ENCODE measurements at places on chromosomes 1 and 21. TPM values are rescaled to one million over a fixed set of nuclear protein-coding genes. Genes with fewer than 3 reads are reported as not detected.

Gene DNASE2B
- total RNA-seq, result not detected

DNA sequence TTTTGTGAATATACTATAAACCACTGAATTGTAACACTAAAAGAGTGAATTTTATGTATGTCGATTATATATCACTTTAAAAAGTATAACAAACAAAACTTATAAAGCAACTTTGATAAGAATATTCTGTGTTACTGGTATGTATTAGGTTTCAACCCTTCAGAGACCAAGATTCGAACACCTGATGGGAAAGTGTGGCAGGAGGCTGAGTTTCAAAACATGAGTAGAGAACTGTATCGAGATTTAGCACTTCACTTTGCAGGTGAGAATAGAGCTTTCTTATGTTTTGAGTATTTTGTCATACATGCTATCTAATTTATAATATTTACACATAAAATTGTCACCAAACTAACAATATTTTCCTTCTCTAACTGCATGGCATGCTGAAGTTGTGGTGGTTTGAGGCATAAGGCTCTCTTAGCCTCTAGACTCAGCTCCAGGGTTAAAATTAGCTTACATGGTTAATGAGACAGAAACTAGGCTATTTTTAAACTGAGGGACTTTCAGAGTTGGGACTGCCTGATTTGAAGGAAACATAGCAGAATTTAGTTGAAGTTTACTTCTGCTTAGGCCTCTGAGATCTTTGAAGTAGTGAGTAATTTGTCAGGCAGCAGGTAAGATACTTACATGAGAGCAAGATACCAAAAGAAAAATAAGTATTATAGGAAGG is 48.6 kb downstream of the CEP350 start:
- H3K27me3 ChIP-seq, result no peaks in the 10 kb centered on the region
- no peak overlapping the region for H3K4me3 ChIP-seq
- H3K36me3 ChIP-seq, result no peaks in the 10 kb centered on the region
- no peak overlapping the region for H3K27ac ChIP-seq

GRCh38 chr1:17507915-17508314 is 31.6 kb upstream of the ARHGEF10L start:
- H3K4me3 ChIP-seq, result no peak overlapping the region
- no peaks in the 10 kb centered on the region for H3K27me3 ChIP-seq
- H3K4me1 ChIP-seq, result peaks cover 4% of the 10 kb centered on the region
- no peak overlapping the region for H3K27ac ChIP-seq
- DNase-seq, result no peak

- peaks cover 30% of the 10 kb centered on the region for H3K4me1 ChIP-seq
- H3K27me3 ChIP-seq, result no peaks in the 10 kb centered on the region
- no peak for DNase-seq
These were observed 396 bp downstream of the ATP5PB start for GRCh38 chr1:111449703-111450017.

- DNase-seq, result no peak
- no peak overlapping the region for H3K27ac ChIP-seq
- no peaks in the 10 kb centered on the region for H3K27me3 ChIP-seq
- no peaks in the 10 kb centered on the region for H3K36me3 ChIP-seq
These were observed 27.5 kb downstream of the LRRC8C start for GRCh38 chr1:89660224-89661061.

GRCh38 chr1:205344066-205344928 is 12.4 kb downstream of the KLHDC8A start:
- H3K4me3 ChIP-seq, result peak overlapping the region; percentile 40
- H3K36me3 ChIP-seq, result no peaks in the 10 kb centered on the region
- H3K27ac ChIP-seq, result no peak overlapping the region
- peaks cover 16% of the 10 kb centered on the region for H3K4me1 ChIP-seq
- no peaks in the 10 kb centered on the region for H3K27me3 ChIP-seq

DNA sequence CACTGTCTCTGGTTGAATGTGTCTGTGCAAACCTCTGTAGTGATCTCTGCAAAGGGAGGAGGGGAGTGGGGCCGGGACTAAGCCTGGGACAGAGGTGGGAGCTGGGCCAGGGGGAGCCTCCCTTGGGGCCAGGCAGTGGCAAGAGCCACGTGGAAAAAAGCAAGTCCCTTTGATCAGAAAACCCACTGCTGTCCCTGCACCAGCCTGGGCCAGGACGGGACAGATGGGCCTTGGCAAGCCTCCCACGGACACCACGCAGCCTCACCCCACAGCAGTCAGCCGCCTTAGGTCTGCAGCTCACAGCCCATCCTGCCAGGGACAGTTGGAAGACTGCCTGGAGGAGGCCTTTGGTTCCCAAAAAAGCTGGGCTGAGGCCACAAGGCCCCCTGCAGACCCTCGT is 11.7 kb upstream of the TRAPPC10 start:
- H3K4me3 ChIP-seq, result no peak overlapping the region
- no peak for DNase-seq
- H3K36me3 ChIP-seq, result no peaks in the 10 kb centered on the region
- H3K27me3 ChIP-seq, result no peaks in the 10 kb centered on the region

DNA sequence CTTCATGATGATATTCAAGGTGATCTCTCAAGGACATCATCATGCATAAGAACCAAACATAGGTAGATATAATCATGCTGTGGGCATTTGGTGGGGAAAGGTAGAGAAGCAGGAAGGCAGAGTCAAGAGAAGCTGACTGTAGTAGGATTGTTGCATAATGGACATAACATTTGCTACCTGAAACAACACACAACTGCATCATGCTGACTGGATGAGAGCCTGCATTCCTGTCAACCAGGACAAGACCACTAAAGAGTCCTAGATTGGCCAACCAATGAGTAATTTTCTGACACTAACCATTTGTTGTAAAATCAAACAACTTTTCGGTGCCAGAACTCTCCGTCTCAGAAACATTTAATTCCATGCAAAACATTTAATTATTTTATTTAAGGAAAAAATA is 377.2 kb downstream of the PLPP3 start:
- H3K27ac ChIP-seq, result no peak overlapping the region
- no peaks in the 10 kb centered on the region for H3K4me1 ChIP-seq
- no peak overlapping the region for H3K4me3 ChIP-seq
- H3K27me3 ChIP-seq, result no peaks in the 10 kb centered on the region

- H3K4me1 ChIP-seq, result no peaks in the 10 kb centered on the region
- no peak for DNase-seq
- H3K27ac ChIP-seq, result no peak overlapping the region
- no peaks in the 10 kb centered on the region for H3K36me3 ChIP-seq
- H3K4me3 ChIP-seq, result no peak overlapping the region
- no peaks in the 10 kb centered on the region for H3K27me3 ChIP-seq
These were observed 185.0 kb downstream of the KCNK2 start for GRCh38 chr1:215267495-215267894.
